ENCODE measurements at places on chromosomes 2 and 18. TPM values are rescaled to one million over a fixed set of nuclear protein-coding genes. Genes with fewer than 3 reads are reported as not detected.

APCDD1 gene
- 125 TPM for total RNA-seq

MPP4 gene
- 0.59 TPM for total RNA-seq

TLX2 gene
- total RNA-seq, result not detected

HOXD13 gene
- not detected for total RNA-seq

IL37 gene
- 2.0 TPM for total RNA-seq

PAX3 gene
- 11.9 TPM for total RNA-seq

ZSWIM2 gene
- total RNA-seq, result not detected

TXNDC2 gene
- total RNA-seq, result not detected

PIEZO2 gene
- total RNA-seq, result 51.0 TPM

SEC11C gene
- 7.6 TPM for total RNA-seq

LRATD1 gene
- 27.8 TPM for total RNA-seq

CEBPZOS gene
- total RNA-seq, result 18.8 TPM

CDK5R2 gene
- total RNA-seq, result not detected

HAAO gene
- 7.0 TPM for total RNA-seq

CCDC74B gene
- 3.1 TPM for total RNA-seq

L3MBTL4 gene
- total RNA-seq, result 17.5 TPM

VPS54 gene
- 34.3 TPM for total RNA-seq

NLRC4 gene
- 2.3 TPM for total RNA-seq

GFPT1 gene
- total RNA-seq, result 39.8 TPM

TDRD15 gene
- total RNA-seq, result 0.10 TPM

REG3G gene
- not detected for total RNA-seq

DCDC2C gene
- total RNA-seq, result 0.20 TPM

RAB6C gene
- not detected for total RNA-seq

FSIP2 gene
- 2.6 TPM for total RNA-seq

THSD7B gene
- total RNA-seq, result 8.1 TPM

NEB gene
- 212 TPM for total RNA-seq

TNFRSF11A gene
- 3.0 TPM for total RNA-seq

CLEC4F gene
- total RNA-seq, result 0.10 TPM

EN1 gene
- 12.0 TPM for total RNA-seq

SCN3A gene
- 1.2 TPM for total RNA-seq

NEUROD1 gene
- total RNA-seq, result not detected

FABP1 gene
- total RNA-seq, result not detected

CHST10 gene
- 6.8 TPM for total RNA-seq

RAD51AP2 gene
- total RNA-seq, result 0.20 TPM

NOSTRIN gene
- 9.4 TPM for total RNA-seq

NETO1 gene
- 0.10 TPM for total RNA-seq

CNOT9 gene
- 32.5 TPM for total RNA-seq

SPDYA gene
- 3.3 TPM for total RNA-seq

RPIA gene
- 14.0 TPM for total RNA-seq

PLEKHH2 gene
- 39.3 TPM for total RNA-seq

MYO5B gene
- total RNA-seq, result 12.7 TPM

ST8SIA3 gene
- not detected for total RNA-seq

RGPD5 gene
- total RNA-seq, result 77.7 TPM

RNF125 gene
- total RNA-seq, result 8.6 TPM

FAP gene
- 64.6 TPM for total RNA-seq

DYNAP gene
- 0.10 TPM for total RNA-seq

TBC1D8 gene
- 20.7 TPM for total RNA-seq

CABYR gene
- 2.9 TPM for total RNA-seq

SULT1C2 gene
- 1.5 TPM for total RNA-seq

All from skin of body (tissue), 3 donors.